Temporal lobe (tissue), 4 donors: ENCODE measurements at places on chromosomes 3 and 15. TPM values are rescaled to one million over a fixed set of nuclear protein-coding genes. Genes with fewer than 3 reads are reported as not detected.

Gene PFKFB4
- total RNA-seq = 15.0 TPM

Gene CDHR4
- total RNA-seq = under 0.01 TPM

Gene CPB1
- not detected for total RNA-seq

Gene NR1I2
- 0.74 TPM for total RNA-seq

Gene FLNB
- 21.9 TPM for total RNA-seq

Gene CHRM5
- 1.2 TPM for total RNA-seq

Gene PLOD2
- 11.3 TPM for total RNA-seq

Gene CDC25A
- total RNA-seq = 3.0 TPM

Gene MCF2L2
- total RNA-seq = 32.5 TPM

Gene ACSBG1
- total RNA-seq = 3.0 TPM

Gene ZWILCH
- 31.2 TPM for total RNA-seq

Gene COLQ
- total RNA-seq = 1.7 TPM

Gene PLA1A
- total RNA-seq = under 0.01 TPM

Gene DNASE1L3
- 0.74 TPM for total RNA-seq

Gene ATR
- total RNA-seq = 22.6 TPM

Gene CCDC54
- 0.25 TPM for total RNA-seq

Gene GOLGA6L4
- 2.7 TPM for total RNA-seq

Gene PLA2G4D
- total RNA-seq = not detected

Gene PFN2
- total RNA-seq = 350 TPM
